ENCODE measurements at places on chromosomes 1 and 21.

GRCh38 chr1:78091215-78091813 lies 45.5 kb downstream of the GIPC2 start:
- DNase-seq, result no peak

- peak; percentile 86 for DNase-seq
These were observed 1.2 kb upstream of the DHRS3 start for GRCh38 chr1:12618965-12619791.

DNA sequence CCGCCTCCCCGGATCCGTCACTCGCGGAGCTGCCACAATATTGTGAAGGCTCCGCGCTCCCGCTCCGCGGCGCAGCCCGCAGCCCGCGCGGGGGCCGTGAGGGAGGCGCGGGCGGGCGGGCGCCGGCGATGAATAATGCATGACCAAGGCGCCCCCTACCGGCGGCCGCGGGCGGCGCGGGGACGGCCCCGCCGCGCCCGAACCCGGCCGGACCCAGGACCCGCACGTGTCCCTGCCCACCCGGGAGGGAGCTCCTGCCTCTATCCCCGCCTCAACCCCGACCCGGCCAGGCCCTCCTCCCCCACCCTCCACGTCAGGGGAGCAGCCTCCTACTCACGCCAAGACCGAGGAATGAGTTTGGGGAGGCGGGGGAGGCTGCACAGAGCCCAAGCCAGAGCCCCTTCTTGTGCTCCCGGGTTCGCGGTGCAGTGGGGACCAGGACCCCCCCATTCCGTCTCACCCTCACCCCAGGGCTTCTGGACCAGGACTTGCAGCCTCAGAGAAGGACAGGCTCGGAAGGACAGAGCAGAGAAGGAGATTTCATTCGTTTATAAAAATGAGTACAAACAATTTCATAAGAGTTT lies 70.8 kb upstream of the CASZ1 start:
- DNase-seq, result peak; percentile 12

DNA sequence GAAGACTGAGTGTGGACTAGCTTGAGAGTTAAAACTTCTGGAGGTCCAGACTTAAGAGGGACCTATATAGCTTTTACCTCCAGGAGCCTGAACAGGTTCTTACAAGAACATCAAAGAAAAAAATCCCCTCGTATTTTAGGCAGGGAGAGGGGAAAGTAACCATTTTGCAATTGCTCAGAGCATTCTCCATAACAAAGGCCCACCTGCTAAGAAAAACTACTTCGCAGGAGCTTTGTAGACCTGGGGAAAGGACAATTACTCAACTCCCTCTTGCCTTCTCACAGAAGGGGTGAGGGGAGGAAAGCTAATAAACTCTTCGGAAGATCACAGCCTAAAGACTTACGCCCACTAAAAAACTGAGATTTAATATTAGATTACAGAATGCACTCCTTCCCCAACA lies 86.3 kb downstream of the RERE start:
- no peak for DNase-seq

DNA sequence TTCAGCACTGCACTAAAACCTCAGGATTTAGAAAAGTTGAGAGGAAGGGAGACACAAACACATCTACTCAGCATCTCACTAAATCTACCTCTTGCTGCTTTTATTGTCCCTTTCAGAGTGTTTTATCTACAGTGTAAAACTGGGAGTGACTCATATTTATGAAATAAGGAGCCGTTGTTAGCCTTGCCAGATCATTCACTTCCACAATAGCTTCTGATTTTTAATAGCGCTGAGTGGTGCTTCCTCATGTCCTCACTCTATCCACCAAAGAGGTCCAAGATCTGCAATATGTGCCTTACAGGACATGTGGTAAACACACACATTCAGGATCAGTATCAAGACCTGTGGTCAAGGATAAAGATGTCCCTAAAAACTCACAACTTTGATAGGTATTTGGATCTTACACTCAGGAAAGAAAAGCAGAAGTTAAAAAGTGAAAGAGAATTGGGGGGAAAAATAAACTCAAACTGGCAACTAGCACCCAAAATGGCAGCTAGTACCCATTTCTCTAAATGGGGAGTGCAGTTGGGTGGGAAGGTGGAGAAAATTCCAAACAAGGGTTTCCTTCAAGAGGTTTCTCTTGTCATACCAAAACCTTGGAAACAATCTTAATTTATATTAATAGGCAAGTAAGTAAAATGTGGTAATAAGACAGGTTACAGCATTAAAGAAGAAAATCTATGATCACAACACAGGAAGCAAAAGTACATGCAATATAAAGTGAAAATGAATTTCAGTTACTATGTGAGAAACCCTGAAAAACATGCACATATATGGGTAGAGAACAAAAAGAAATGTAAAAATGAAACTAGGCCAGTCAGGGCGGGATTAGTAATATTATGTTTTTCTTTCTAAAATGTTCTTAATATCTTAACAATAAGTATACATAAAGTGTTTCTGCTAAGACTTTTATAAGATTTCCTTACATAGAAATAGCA lies 15.9 kb downstream of the DUSP10 start:
- no peak for DNase-seq

DNA sequence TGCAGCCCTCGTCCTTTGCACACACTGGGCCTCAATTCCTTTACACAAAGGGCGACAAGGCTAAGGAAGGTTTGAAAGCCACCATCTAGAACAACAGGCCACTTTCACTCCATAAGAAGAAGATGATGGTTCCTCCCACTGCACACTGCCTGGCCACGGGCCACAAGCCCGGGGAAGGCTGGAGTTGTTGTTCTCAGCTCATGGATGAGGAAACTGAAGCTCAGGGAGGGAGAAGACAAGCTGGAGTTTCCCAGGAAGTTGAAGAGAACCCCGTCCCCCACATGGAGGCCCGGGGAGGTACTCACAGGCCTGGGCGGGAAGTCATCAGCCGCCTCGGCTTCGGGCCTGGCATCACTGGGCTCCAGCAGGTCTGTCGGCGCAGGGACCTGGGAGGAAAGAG lies 24.6 kb upstream of the DDOST start:
- DNase-seq, result no peak

DNA sequence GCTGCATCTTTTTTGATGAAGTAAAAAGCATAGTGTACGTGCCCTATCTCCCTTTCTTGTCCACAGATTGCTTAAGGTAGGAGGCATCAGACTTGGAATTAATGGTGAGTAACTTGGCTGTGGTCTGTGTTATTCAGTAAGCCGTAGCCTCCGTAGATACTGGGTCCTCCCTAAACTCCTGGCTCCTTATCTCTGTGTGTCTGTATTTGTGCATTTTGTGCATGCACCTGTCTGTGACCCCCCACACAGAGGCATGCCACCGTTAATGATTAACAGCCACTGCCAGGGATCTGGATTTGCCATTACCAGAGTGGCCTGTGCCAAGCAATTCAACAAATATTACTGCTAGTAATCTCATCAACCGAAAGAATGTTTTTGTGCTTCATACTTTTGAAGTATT lies 31.9 kb downstream of the MAP3K21 start:
- no peak for DNase-seq

GRCh38 chr1:147673406-147673805 lies 3.1 kb upstream of the ACP6 start:
- peak; percentile 56 for DNase-seq

GRCh38 chr21:16239659-16240265 lies 510.0 kb downstream of the USP25 start:
- DNase-seq, result no peak

GRCh38 chr1:26907071-26907917 lies 6.5 kb downstream of the NR0B2 start:
- peak; percentile 80 for DNase-seq

- DNase-seq, result peak; percentile 85
These were observed 200.4 kb downstream of the NRIP1 start for GRCh38 chr21:14864211-14865021.

GRCh38 chr1:217029281-217030157 lies 306.3 kb upstream of the ESRRG start:
- DNase-seq, result peak; percentile 26

GRCh38 chr1:53127546-53127945 lies 14.9 kb downstream of the SLC1A7 start:
- DNase-seq, result no peak

DNA sequence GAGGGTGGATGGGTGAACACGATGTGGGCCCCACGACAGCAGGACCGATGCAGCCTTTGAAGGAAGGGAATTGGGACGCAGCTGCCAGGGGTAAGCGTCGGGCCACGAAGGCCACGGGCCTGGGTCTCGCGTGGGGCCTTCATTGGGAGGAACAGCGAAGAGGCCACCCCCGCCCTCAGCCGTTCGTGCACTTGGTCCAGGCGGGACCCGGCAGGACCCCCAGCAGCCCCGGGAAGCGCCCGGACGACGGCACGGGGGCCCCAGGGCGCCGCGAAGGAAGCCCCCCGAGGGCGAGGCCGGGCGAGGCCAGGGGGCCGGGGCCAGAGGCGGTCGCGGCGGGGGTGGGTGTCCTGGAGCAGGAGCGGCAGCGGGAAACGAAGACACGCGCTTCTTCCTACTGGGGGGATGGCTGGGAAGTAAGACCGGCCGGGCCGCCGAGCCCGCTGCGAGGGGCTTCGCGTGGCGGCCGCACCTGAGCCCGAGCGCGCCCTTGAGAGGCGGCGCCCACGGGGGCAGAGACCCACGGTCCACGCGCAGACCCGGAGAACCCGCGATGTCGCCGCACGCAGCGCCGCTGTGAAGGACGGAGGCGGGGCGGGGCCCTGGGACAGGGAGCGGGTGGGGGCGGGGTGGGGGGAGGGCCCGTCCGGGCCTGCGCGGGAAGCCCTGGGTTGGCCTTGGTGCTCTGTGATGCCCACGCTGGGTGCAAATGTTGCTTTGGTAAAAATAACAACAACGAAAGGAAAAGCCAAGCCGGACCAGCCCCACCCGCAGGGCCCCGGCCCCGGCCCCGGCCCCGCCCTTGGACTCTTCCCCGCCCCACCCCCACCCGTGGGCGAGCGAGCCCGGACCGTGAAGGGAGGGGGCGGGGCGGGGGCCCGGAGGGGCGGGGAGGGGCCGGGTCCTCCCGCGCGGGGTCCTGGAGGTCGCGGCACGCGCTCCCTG lies 56.0 kb upstream of the ADARB1 start:
- no peak for DNase-seq
